AML-193 (cell line): ENCODE measurements at places on chromosomes 12 and 14.

GRCh38 chr14:101077481-101078074 lies 174.1 kb upstream of the RTL1 start:
- no peak for DNase-seq

GRCh38 chr14:104119119-104119487 lies 19.3 kb upstream of the KIF26A start:
- DNase-seq = no peak

- DNase-seq = no peak
Observed at GRCh38 chr14:20383636-20384035, 29.7 kb downstream of the TEP1 start.

DNA sequence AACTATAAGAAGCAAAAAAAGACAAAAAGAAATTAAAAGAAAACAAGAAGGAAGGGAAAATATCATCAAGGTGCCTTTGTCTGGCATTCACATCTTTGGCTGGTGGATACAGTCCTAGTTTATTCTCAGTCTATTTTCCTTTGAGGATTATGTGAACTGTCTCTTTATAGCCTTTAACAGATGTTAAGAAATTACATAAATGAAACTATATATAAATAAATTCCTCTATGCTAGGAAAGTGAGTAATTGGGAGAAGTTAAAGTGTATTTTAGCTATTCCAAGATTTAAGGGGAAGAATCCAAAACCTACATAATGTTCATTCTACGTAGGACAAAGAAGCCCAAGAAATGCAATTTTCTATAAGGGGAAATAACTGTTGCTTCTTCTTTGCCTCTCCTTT lies 316.3 kb downstream of the ADAMTS20 start:
- DNase-seq = no peak

GRCh38 chr12:49583366-49584094 lies 15.6 kb upstream of the MCRS1 start:
- no peak for DNase-seq

DNA sequence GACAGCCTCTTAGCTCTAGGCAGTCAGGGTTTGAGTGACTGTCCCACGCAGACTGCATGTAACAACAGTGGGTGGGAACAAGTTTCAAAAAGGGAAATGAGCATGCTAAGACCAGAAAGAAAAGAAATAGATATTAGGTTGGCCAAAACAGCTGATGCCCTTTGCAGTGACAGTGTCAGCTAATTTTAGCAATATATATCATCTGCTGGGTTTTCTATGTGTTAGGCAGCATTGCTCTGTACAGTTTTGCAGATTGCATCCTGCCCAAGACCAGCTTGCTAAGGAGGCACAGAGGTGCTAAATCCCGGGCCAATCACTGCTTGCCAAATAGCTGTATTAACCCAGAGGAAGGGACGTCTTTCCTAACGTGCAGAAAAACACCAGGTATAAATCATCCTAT lies 541.9 kb upstream of the TBX3 start:
- no peak for DNase-seq

- no peak for DNase-seq
Observed at GRCh38 chr14:27725482-27725881, 1041.1 kb upstream of the FOXG1 start.

GRCh38 chr12:123058481-123058880 lies 78.0 kb downstream of the ARL6IP4 start:
- DNase-seq = no peak

GRCh38 chr14:102757646-102758045 lies 19.6 kb upstream of the TRAF3 start:
- DNase-seq = no peak

DNA sequence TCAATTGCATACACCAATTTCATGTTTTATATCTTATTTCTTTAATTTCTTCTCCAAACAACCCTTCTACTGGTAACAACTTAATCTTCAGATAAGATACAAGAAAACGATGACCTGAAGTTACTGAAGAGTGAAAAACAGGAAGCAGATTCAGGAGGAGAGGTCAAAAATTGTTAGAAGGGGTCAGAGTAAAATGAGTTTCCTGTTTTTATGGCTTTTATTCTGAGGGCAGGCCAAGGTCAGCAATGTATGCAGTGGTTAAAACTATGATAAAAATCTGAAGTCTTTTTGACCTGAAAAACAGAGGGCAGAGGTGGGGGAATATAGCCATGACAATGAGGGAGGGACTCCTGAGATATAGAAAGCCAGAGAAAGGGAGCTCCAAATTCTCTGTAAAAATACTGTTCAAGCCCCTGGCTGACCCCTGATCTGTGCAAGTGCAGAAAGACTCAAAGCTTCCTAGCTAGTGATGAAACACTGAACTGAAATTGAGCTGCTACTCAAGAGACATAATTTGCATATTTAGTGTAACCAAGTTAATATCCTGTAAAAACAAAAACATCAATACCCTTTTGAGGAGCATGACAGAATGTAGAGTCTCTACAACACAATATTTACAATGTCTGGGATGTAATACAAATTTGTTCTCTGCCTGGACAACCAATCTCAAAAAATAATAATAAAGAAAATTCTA lies 514.3 kb upstream of the SEL1L start:
- no peak for DNase-seq

GRCh38 chr12:99004799-99005466 lies 359.8 kb downstream of the APAF1 start:
- no peak for DNase-seq

DNA sequence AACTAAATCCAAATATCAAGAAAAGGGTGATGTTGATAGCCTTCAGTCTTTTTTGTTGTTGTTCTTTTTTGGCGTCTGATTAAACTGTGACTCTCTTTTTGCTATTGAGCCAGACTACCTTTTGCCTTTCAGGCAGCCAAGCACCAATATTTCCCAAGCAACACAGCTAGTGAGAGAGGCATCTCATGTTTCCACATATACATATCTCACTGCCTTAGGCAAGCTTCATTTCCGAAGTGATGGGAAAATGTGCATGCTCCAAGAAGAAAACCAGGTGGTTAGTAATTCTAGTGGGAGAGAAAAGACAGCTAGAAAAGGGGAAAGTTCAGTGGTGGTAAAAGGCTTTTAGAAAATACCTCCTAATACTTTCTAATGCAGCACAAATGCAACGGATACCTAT lies 277.7 kb downstream of the TMTC2 start:
- DNase-seq = no peak

GRCh38 chr14:90159688-90160087 lies 96.7 kb upstream of the PSMC1 start:
- DNase-seq = no peak

DNA sequence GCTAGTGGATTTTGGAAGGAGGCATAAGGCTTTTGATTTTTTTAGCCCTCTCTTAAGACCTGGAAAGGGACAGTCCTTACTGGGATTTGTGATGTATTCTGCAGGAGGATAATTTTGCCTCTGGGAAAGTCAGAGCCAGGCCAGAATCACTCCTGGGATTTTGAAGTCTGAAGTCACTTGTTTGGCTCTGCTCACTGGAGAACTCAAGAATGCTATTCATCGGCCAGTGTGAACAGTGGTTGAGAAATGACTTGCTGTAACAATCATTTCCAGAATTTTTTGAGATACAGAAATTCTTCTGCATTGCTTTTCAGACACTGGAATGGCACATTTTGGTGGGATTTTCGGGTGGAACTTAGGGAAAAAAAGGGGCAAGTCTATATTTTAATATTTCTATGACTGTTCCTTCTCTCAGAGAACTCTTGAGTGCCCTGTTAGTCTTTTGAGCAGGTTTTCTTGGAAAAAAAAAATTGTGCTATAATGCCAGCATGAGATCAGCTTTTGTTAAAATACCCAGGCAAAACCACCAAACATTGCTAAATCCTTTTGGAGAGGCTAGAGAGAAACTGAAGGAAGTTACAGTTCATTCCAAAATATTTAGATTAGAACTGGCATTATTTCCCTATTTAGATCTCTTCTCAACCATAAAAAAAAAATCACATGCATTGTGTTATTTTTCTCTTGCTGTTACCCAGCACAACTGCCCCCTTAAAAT lies 26.1 kb upstream of the BHLHE41 start:
- peak; percentile 2 for DNase-seq

DNA sequence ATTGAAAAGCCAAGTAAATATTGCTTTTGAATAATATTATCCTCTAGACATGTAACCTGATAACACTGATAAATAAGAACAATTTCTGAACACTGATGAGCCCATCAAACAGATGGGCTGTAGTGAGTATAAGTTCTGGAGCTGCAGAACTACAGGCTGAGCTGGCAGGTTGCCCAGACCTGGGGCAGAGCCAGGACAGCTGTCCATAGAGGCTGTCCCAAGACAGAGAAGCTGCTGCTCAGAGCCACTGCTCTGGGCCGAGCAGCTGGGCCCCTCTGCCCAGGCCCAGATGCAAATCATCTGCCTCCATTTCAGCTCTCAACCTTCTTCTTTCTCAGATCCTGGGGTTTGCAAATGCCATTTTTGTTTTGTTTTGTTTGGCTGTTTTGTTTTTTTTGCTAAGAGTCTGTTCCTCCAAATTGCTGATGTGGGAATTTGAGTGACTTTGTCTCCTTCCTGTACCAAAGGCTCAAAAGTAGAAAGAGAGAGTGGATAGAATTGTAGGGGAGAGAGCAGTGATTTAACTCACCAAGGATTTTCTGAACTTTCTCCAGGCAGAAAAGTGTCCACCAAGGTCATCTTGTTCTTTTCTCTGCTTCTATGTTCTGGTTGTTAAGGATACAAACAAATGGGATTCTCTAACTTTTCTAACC lies 4.0 kb upstream of the TESPA1 start:
- no peak for DNase-seq

DNA sequence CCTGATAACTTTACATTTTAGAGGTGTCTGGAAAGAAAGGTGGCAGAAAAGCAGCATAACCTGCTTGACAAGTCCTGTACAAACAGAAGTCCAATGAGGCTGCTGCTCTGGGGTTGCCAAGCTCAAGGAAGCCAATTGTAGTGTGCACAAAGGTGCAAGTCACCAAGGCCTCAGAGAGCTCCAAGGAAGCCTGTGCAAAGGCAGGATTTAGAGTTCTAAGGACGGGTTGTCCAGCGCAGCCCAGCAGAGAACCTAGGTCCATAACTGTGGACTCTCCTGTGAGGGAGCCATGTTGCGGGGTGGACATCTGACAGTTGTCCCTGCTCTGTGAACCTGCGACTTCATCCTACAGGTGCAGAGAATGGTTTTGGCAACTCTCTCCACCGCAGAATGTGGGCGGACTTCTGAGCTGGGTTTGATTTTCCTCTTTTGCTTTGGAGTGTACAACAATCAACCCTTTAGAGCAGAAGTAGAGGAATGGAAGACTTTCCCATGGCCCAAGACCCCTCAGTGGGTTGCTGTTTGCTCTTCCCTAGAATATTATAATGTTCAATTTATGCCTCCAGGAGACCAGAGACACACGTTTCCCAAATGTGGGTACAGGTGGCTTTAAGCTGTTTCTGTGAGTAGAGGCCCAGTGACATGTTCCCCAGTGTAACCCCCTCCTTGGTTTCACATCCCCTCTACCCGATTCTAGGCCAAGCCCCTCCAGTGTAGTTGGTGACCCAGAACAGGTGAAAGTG lies 81.0 kb downstream of the ETV6 start:
- no peak for DNase-seq

GRCh38 chr14:59101476-59101875 lies 87.0 kb upstream of the DAAM1 start:
- no peak for DNase-seq

- DNase-seq = no peak
Observed at GRCh38 chr12:105319691-105320209, 10.7 kb upstream of the C12orf75 start.

DNA sequence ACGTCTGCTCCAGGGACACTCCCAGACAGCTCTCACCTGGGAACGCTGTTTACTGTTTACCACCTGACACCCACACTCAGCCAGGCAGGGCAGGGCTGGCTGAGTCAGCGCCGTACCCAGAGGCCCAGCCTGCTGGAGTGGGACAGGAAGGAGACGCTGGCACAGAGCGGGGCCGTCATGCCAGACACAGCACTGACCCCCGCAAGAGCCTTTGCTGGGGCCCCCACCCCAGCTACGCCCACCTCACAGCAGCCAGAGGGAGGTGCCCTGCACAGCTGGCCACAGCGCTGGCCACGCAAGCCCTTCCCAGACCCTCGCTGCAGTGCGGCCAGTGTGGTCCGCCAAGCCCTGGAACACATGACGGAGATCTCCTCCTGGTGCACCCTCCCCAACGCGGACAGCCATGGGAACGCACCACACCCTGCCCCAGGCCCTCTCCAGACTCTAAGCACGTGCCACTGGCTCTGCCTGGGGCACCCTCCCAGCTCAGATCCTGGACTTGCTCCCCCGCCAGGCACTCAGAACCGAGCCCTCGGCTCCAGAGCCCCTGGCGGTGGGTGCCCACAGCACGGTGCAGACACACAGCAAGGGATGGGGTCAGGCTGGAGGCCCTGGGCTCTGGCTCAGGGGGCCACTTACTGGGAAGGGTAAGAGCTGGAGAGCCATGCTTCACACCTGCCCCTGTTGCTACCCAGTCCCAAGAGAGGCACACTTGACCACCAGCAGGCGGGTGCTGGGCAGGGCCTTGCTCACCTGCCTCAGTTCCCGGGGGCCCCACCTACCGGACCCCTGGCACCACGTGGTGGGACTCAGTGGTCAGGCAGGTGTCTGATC lies 5.7 kb downstream of the AHNAK2 start:
- DNase-seq = no peak

DNA sequence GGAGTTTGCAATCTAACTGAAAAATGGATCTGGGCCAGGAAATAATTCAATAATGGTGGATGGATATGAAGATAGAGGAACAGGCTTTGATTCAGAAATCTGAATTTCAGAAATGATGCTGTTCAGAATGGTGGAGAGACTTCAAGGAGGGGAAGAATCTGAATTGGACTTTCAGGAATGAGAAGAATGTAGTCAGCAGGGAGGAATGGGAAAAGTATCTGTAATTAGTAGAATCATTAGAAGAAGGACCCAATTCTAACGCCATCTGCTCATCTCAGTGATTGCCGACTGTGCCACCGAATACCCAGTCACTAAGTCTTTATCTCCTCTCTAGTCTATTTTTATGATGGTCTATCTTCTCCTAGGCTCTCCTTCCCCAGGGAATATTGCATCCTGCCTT lies 363.2 kb downstream of the GALC start:
- DNase-seq = no peak

DNA sequence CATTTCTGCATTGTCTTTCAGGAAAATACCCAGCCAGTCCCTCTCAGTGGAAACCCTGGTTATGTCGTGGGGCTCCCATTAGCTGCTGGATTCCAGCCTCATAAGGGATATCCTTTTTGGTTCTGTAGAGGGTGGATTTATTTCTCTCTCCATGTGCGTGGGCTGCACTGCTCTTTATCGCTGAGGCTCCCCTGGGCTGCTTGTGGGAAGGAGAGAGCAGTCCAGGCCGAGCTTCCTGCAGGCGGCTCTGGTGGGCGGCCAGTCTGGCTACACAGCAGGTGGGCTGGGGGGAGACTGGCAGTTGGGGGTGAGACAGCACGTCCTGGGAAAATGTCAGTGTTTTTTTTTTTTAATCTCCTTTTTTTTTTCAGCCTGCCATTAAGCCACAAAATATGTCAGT lies 27.6 kb downstream of the TCTN1 start:
- DNase-seq = no peak
